Fibroblast of skin of right biceps (primary cell): ENCODE measurements at places on chromosomes 13 and 19.

GRCh38 chr13:65917731-65918130 lies 1312.4 kb downstream of the PCDH9 start:
- DNase-seq: peak; percentile 66

DNA sequence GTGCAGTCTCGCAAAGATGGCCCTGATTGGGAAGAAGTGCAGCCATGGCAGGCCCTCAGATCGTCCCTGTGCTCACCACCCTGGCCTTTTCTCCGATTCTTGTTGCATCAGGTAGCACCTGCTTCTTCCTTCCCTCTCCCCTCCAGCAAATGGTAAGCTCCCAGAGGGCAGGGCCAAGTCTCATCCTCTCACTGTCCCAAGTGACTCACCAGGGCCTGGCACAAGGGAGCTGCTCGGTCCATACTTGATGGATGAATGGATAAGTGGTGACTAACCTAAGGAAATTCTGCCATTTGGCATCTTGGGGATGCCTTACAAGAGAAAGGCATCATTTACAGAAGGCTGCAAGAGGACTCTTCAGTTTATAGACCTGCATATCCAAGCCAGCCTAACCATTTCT lies 84.9 kb downstream of the ZIC5 start:
- DNase-seq: no peak

DNA sequence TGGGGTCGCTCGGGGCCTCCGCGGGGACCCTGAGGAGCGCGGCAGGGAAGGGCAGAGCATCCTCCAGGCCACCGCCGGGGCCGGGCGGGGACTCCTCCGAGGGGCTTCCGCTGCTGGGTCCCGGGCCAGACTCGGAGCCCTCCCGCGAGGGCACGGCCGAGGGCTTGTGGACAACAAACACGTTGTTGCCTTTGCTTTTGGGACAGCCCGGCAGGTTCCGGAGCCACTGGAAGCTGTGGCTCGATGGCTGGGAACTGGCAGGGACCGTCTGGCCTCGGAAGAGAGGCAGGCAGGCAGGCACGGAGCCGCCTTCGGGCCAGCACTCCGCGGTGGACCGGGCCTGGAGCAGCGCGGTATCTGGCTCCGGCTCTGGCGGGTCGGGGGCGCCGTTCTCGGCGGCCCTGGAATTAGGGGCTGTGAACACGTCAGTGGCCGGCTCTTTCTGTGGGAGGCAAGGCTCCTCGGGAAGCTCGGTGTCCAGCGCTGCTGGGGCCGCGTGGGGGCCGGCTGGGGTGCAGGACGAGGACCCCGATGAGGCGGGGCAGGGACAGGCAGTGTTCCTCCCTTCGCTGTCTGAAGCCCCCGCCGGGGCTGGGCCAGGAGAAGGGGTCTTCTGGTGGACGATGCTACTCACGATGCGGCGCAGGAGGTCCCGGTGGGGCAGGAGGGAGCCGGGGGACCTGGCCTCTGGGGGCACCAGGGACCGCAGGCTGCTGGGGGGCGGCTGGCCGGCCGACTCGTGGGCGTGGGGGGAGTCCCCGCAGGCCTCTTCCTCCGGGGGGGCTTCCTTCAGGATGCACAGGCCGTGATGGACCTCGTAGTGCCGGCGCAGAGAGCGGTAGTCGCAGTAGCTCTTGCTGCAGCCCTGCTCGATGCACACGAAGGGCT lies 27.6 kb downstream of the ZNF541 start:
- no peak for DNase-seq

DNA sequence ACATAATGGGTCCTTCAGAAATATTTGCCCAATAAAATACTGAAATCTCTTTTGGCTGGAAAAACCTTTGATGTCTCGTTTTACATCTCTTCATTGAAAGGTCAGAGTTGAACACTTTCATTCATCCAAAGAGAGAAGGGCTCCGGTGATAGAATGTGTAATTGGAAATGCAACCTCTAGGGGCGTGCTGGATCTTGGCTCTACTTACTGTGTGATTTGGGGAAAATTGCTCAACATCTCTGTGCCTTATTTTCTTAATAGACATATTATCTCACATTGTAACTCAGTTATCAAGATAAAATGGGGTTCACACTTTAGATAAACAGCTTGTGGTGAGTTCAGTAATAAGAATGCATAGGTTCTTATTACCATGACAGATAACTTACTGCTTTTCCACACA lies 1444.1 kb downstream of the SLITRK5 start:
- no peak for DNase-seq

DNA sequence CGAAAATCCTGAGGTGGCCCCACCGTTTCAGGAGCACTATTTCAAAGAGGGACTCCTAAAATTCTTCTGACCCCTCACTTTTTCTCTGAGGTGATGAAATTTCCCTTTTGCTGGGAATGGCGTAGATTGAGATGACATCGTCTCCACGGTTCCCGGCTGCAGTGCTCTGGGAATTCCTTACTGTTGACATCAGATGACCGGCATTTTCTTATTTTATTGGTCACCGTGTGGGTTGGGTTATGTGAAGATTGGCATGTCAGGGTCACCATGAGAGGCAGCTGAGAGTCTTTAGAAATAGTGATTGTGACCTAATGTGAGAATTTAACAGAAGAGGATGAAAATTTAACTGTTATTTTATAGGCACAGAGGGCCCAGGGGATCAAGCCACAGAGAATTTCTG lies 356.7 kb downstream of the FGF9 start:
- no peak for DNase-seq

DNA sequence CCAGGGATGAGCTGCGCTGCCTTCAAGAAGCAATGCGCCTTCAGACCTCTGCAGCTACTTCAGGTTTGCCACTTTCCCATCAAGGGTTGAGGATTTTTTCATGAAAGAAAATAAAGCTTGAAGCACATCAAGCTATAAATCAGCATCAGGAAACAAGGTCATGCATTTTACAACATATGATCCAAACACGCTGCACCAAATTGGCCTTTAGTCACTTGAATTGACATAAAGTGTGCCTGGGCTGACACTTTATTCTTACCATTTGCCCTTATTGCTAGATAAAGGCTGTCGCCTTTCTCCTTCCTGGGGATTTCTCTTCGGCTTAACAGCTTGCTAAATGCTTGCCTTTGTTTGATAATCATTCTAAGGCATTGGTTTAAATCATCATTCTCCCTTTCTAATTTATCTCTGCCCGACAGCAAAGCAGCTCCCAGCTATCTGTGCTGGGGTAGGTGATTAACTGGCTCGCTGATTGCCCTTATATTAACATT lies 87.7 kb downstream of the LHFPL6 start:
- no peak for DNase-seq

DNA sequence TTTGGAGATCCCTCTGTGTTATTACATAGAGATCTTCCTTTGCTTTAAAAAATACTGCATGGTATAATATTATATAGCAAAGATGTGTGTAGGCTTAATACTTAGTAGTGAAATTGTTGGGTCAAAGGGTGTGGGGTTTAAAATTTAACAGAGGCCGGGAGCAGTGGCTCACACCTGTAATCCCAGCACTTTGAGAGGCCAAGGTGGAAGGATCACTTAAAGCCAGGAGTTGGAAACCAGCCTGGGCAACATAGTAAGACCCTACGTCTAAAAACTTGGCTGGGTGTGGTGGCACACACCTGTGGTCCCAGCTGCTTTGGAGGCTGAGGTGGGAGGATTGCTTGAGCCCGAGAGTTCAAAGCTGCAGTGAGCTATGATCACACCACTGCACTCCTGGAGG lies 22.3 kb upstream of the CEBPA start:
- no peak for DNase-seq

DNA sequence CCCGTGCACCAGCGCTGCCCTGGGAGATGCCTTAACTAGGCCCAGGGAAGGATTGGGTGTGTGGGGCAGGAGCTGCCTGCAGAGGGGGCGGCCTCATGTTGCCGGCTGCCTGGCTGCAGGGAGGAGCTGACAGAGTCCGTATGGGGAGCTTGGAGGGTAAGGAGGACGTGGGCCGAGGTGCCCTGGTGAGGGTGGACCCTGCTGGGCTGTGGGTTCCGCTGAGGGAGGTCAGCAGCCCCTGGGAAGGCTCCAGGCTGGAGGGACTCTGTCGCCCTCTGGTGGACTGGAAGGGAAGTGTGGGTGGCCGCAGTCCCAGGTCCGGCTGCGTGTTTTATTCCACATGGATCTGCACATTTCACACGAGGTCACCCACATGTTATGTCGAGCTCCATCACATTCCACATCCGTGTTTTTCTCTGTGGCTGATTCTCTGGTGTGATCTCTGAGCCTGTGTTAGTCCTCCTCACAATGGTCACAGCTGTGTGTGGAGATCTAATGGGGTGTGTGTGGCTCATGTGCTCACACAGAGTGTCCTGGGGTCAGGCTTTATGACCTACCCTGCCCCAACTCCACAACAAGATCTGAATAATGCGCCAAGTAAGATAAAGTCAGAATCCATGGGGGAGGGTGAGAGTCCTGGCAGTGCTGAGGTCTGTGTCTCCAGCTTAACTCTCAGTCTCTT lies 1.8 kb upstream of the CEACAM8 start:
- peak; percentile 3 for DNase-seq

GRCh38 chr13:86922936-86923335 lies 748.2 kb upstream of the SLITRK5 start:
- no peak for DNase-seq

- DNase-seq: no peak
Observed at GRCh38 chr19:33721735-33722297, 74.9 kb upstream of the KCTD15 start.

GRCh38 chr19:45601524-45602374 lies at the start of gene GPR4:
TSS of gene GPR4 (minus strand) at chr19:45602212. CDS start at chr19:45591866, 10,346 bp downstream.
- no peak for DNase-seq

DNA sequence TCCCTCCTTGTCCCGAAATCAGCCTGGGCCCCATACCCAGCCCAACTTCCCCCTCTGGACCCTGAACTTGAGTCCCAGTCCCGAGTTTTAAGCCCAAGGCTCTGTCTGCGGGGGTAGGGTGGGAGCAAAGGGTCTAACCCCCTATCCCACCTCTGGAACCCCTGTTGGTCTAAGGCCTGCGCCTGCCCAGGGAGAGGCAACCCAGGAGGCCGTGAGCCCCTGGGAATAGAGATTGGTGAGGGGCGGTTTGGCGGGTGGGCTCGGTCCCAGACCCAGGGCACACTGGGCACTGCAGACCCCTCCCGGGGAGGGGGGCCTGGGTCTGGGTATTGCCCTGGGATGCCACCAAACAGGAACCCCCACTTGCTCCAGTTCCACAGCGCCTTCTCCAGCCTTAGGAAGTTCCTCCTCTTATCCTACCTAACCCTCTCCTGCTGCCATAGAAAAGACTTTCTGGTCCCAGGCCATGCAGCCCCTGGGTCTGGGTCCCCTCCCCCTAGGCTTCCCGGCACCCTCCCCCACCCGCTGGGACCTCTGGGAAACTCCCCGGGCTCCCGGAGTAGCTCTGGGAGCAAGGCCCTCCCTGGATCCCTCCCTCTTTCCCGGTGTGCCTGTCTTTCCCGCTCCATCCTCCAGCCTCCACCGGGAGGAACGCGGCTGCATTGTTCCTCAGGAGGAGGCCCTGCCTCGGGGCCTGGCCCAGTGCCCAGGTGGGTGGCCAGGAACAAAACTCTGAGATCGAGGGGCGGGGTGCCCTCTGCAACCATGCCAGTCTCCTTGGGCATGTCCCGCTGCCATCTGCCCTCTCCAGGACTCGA lies 33.6 kb upstream of the NANOS3 start:
- DNase-seq: peak; percentile 83

DNA sequence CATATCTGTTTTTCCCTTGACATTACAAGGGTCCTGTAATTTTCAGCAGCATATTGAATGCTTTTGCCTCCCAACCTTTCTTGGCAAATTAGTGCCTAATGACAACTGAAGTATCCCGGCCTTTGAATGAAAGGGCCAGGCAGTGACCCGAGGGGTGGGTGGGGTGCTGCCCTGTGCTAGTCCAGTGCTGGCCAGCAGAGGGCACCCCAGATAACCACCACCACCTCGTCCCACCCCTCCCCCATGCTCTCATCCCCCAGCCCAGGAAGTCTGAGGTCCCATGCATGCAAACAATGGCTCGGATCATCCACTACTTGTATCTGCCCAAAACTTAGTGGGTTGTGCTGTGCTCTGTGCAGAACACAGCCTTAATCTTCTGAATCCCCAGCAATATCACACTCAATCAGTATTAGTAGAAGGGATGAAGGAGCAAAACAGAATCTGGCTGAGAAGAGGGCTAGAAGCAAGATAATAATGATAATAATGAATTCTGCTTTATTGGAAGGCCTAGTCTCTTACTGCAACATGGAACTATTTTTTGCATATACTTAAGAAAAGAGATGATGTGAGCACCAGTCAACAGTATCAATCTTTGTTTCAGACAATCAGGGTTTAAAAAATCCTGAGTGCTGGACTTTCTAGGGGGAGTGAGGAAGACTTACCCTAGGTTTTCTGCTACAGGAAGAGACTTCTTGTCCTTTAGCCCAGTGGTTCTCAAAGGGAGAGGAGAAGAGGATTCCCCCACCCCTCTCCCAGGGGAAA lies 3.8 kb downstream of the ATP12A start:
- peak; percentile 45 for DNase-seq

GRCh38 chr13:45138282-45138681 lies 18.0 kb downstream of the GTF2F2 start:
- DNase-seq: no peak

- no peak for DNase-seq
Observed at GRCh38 chr13:27281420-27281819, 10.8 kb downstream of the RASL11A start.

DNA sequence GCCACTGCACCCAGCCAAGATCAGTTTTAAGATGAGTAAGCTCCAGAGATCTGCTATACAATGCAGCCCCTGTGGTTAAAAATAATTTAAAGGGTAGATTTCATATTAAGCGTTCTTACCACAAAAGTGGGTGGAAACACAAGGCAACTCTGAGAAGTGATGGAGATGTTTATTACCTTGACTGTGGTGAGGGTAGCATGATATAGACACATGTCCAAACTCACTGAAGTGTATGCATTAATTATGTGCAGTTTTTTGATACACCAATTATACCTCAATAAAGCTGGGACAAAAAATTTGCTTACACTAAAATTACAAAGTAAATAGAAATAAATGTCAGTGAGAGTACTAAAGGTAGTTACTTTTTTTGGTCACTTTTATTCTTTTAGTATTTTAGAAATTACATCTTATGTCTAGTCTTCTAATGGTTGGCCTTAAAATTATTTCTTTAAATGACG lies 696.5 kb downstream of the UQCRFS1 start:
- no peak for DNase-seq

DNA sequence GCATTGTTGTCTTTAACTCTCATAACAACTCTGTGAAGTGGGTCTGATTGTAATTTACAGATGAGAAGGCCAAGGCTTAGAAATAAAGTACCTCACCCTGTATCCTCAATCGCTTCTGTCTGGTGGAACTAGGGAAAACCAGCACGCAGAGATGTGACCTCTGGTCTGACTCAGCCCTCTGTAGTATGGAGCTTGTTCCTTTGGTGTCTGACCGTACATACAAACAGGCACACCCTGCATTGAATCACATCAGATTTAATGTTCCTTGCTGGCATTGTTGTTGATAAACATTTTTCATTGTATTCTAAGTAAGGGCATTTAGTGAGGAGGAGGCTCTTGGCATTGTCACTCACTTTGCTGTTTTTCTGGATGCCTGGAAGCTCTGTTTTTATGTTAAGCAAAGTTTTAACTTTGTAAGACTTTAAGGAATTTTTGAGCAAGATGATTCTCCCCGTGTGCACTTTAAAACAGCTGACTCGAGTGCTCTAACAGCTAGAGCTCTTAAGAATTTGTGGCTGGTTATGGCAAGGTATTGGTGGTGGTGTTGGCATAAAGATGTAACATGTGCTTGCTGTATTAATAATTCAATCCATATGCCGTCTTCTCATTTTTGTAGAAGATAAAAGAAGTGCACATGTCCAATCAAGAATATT lies 89.0 kb upstream of the SPATA13 start:
- DNase-seq: no peak
